ENCODE measurements at places on chromosomes 5 and 9.

GRCh38 chr5:134738963-134739661 lies 764 bp downstream of the CAMLG start:
- no peak for DNase-seq

- DNase-seq, result no peak
Observed at GRCh38 chr9:127953154-127953553, 15.5 kb upstream of the DPM2 start.

GRCh38 chr9:4831944-4832343 lies 39.2 kb downstream of the RCL1 start:
- no peak for DNase-seq

DNA sequence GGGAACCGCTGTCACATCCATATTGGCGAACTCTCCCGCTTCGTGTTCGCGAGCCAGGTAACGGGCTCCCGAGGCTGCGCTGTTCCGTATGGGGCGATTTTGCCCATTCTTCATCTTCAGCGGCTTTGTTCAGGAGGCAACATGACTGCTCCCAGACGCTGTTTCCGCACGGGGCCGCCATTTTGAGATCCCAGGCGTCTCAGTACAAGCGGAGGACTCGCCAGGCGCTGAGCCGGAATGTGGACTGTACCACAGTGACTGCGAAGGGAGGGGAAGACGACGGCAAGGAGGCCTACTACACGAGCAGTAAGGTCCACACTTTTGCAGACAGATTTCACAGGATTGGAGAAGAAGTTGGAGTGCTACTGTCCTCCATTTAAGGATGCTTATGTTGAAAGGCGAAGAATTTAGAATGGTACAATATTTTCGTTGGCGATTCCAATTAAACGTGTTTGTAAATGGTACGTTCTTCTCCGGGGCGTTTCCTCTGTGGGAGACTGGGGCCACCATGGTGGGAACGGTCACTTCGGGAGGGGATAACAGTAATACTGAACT lies 41.6 kb upstream of the ZNF300 start:
- no peak for DNase-seq

DNA sequence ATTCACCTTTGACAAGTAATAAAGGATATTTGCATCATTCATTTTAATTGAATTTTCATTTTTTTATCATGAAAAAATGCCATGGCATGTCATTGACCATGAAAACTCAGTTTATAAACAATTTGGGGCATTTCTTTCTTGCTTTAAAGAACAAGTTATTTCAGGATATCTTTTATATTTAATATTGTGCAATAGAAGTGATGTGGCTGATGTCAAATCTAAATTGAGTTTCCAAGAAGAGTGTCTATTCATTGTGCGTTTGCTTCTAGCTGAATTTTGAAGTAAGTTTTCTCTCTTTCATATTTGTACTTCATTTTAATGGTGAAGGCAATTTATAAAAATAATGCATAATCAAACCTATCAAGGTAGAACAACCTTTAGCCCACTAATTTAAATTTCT lies 30.5 kb downstream of the MACIR start:
- no peak for DNase-seq

- no peak for DNase-seq
Observed at GRCh38 chr5:151148583-151148982, 9.0 kb downstream of the ANXA6 start.

DNA sequence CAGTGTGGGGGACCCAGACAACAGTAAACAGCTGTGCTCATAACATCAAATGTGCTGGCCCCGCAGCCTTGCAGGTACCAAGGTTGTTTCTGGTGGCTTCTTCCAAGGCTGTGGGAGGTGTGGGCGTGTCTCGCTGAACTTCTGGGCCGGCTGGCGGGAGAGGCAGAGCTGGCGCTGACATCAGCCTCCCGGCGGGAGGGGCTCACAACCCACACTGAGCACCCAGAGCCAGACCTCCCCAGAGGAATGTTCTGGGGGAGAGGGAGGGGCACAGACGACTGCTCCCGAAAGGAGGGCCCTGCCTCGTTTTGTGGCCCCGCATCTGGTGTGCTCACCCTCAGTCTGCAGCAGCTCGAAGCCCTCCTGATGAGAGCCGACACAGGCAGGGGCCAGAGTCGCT lies 6.9 kb upstream of the SLC12A7 start:
- no peak for DNase-seq

GRCh38 chr5:92801911-92802310 lies 779.1 kb downstream of the NR2F1-AS1 start:
- DNase-seq, result no peak

DNA sequence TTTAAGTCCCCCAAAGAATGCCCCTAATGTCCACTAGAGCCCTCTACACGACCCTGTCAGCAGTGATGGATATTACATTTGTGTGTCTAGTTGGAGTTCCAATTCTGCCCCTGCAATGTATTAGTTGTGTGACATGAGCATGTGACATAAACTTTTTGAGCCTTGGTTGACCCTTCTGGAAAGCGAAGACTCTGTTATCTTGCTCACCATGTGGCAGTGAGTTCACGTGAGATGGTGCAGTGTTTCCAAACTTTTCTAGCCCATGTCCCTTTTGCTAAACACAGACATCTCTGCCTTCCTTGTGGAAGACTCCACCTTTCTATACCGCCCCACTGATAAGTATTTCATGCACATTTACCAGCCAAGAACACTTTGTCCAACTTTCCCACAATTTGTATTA lies 87.0 kb upstream of the BOD1 start:
- DNase-seq, result no peak

GRCh38 chr9:82555431-82556051 lies 507.4 kb downstream of the RASEF start:
- no peak for DNase-seq

- no peak for DNase-seq
Observed at GRCh38 chr5:109614301-109614700, 75.4 kb upstream of the MAN2A1 start.
